ENCODE measurements at places on chromosomes 11 and 22.

DNA sequence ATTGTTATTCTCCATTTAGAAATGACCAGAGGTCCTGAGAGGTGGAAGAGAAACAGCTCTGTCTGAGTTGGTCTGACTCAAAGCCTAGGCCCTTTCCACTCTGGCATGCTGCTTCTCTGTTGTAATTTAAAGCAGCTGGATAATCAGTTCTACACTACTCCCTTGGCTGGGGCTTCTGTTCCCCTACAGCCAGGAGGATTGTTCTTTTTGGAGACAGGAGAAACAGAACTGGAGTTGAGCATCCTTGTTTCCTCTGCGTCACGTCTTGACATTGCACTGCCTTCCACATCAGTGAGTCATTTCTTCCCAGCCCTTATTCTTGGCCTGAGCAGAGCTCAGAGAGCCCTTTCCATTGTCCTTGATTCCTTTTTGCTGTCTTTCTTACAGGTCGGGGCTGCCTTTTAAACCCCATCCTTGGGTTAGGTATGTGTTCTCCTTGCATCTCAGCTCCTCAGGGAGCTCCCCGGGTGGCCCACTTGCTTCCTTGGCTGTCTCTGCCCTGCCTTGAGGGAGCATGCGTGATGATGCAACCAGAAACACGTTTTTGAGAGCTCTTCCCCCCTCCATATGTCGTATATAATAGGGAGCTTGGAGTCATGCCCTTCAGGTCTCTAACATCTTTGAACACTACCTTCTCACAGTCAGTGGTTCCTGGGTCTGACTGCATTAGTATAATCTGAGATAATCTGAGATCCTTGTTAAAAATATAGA is 35.7 kb downstream of the CYB5R2 start:
- DNase-seq, result no peak

DNA sequence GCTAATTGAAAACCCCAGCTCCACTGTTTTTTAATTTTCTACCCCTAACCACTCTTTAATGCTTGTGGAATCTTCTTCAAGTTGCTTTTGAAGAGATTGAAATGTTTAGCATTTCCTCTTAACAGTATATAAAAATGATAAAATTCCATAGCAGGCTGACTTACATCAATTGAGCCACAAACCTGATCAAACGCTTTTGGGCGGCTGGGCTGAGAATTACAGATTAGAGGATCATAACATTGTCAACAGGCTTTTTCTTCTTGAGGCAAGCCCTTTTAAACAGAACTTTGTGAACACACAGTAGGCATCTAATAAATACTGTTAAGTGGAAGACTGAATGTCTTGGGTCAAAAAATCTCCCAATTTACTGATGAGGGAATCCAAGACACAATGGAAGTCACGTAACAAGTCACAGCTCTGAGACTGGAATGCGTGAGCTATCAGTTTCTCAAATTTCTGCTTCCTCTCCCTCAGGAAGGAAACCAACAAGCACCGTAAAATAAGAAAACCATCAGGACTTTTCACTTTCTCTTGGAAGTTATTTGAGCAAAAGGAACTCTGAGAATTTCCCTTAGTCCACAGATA is 50.0 kb upstream of the CCDC89 start:
- no peak for DNase-seq

DNA sequence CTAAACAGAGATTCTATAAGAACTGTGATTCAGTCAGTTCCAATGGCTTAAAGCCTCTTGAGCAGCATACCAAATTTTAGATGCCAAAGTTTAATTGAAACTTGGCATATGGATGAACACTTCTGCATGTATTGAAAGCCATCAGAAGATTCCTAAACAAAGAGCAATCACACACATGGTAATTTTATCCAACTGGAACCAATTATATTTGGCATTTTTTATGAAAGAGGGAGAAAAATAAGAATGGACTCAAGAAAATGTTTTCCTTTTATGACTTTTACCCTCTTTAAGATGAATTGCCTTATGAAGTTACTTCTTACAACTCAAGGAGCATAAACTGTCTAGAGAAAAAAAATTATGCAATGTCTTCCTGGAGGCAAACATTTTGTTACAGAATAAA is 7.4 kb downstream of the TRPC6 start:
- DNase-seq, result no peak

GRCh38 chr22:27089264-27089663 is 431.9 kb downstream of the MIAT start:
- DNase-seq, result no peak

DNA sequence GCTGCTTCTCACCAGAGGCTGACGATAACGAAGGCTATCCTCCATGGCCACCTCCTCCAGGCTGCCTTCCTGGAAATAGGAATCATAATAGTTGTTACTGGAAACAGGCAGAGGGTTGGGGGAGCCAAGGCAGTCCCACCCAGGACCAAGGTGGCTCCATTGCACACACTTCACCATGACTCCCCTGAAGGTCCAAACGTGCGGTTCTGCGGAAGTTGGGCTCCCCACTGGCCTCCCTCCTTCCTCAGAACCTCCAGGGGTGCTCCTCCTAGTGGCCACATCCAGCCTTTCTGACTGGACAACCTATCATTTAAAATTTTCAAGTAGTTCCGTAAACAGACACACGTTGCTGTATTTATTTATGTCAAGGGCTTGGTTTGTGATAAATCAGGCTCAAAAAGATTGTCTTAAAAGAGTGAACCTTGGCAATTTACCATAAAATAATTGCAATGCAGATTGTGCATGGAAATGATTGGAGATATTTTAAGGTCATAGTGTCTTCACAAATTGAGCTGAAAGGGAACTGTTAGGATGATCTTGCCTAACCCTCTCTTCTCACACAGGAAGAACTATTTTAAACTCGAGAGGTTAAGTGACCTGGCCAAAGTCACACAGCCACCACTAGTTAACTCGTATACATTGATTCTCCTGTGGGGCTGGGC is 1.4 kb upstream of the TCN2 start:
- DNase-seq, result no peak

GRCh38 chr11:108221911-108222573 is 396 bp downstream of the NPAT start:
- DNase-seq, result no peak

DNA sequence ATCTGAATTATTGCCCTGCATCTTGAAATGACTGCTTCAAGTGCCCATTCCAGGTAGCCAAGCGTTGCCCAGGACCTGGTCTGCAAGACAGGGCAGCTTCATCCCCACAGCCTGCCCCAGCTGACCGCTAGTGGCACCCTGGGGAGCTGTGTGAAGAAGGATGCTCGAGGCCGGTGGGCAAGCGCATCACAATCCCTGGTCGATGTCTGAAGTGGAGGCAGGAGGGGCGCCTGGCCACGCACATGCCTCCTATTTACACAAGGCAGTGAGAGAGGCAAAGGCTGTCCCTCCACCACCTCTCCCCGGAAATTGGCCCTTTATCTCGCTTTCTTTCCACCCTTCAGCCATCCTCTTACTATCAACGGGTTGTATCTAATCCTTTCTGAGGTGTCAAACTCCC is 28.1 kb upstream of the PHF21A start:
- DNase-seq, result no peak

GRCh38 chr11:131859538-131860210 is 489.3 kb downstream of the NTM start:
- no peak for DNase-seq

GRCh38 chr22:44729391-44730021 is 22.9 kb upstream of the ARHGAP8 start:
- no peak for DNase-seq

- no peak for DNase-seq
Measured at GRCh38 chr11:1453611-1454034, 33.0 kb downstream of the MOB2 start.

- no peak for DNase-seq
Measured at GRCh38 chr22:38448945-38449745, 5.9 kb downstream of the KCNJ4 start.

GRCh38 chr11:69308936-69309615 is 15.1 kb downstream of the MYEOV start:
- no peak for DNase-seq

GRCh38 chr11:130099356-130099755 is 29.7 kb downstream of the APLP2 start:
- DNase-seq, result no peak

DNA sequence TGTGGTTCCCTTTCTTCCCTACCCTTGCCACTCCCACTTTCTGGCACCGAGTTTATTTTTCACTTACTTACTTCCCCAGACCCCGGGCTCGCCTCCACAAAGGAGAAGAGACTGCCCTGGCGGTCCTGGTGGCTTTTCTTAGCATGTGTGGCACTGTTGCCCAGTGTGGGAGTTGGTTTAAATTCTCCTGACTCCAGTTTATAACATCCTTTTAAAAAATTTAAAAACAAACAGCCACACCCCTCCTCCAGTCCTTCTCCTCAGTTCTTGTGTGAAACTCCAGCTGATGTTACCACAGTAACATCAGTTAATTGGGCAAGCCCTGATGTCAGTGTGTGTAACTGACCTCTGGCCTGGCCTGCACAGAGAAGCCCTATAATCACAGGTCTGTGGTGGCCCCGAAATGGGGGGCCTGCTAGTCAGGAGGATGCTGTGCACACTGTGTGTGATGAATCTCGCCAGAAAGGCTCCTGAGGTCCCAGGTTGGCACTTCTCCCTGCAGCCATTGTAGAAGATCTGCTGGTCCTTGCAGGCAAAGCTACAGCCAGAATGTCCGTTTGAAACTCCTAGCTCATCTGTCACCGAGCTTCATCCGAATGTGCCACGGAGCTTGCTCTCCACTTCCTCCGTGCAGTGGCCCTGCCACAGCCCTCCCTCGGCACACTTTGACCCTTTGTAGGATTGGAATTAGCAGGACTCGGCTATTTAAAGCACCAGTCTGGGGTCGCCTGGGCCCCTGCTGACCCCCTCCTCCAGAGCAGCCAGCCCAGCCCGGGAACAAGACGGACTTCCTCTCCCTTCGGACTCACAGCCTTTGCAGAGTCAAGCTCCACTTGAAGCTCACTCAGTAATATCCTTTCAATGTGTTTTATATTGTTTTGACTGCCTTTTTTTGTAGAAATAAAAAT is 7.6 kb downstream of the YDJC start:
- DNase-seq, result no peak

GRCh38 chr11:1193326-1194230 is 29.3 kb upstream of the MUC5B start:
- DNase-seq, result no peak

DNA sequence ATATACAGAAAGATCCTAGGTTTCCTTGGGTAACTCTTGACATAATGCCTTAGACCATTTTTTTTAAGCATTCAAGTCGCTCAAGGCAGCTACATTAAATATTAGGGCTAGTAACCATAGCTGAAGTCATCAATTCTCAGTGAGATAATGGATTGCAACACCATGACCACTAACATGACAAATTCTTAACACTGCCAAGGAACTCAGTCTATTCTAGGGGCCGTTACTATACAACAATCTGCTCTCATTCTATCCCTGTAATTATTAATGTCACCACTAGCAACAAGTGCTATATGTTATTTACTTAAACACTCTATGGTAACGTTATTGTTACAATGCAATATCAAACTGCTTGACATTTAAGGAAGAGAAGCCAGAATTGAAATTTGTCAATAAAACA is 3.2 kb upstream of the STK33 start:
- no peak for DNase-seq

DNA sequence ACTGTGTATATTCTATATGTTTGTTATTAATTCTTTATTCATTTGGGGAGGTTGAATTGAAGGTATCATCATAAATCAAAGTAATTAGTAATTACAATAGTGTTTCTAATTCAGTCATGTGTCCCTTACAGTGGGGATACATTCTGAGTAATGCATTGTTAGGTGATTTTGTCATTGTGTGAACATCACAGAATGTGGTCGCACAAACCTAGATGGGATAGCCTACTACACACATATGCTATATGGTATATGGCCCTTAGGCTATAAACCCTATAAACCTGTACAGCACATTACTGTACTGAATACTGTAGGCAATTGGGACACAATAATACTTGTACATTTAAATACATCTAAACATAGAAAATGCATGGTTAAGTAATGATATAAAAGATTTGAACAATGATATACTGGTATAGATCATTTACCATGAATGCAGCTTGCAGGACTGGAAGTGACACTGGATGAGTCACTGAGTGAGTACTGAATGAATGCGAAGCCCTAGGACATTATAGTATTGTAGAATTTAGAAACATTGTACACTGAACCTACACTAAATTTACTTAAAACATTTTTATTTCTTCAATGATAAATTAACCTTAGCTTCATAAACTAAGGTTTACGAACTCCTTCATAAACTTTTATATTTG is 936.2 kb upstream of the CHORDC1 start:
- no peak for DNase-seq

GRCh38 chr22:33757802-33758483 is 162.3 kb downstream of the LARGE1 start:
- no peak for DNase-seq

DNA sequence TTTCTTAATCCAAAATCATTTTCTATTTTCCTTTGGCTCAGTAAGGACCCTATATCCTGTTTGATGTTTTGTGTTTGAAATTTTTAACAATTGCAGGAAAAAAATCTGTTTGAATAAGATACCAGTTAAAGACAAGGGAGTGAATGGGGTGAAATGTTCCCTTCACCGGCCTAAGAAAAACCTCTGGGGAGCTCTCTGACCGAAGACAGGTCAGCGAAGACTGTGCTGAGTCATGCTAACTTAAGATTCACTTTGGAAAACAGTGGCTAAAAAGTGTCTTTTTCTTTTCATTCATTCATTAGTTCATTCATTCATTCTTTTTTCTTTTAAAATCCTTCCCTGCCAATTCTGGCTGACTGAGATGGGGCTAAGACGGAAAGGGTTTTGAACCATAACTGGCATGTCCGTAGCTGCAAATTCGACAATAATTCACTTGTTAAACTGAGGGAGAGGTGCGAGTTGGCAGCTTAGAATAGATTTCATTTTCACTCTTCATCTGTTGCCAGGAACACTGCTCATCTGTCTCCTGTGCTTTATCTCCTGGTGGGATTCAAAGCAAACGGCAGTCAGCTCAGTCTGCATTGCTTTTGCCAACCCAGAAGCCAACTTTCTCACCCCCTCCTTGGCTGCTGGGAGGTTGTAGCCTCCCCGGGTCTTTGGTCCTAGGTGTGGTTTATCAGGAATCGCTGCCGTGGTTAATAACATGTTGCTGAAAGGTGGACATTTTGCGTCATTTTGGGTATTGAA is 434.0 kb upstream of the LARGE1 start:
- DNase-seq, result no peak

DNA sequence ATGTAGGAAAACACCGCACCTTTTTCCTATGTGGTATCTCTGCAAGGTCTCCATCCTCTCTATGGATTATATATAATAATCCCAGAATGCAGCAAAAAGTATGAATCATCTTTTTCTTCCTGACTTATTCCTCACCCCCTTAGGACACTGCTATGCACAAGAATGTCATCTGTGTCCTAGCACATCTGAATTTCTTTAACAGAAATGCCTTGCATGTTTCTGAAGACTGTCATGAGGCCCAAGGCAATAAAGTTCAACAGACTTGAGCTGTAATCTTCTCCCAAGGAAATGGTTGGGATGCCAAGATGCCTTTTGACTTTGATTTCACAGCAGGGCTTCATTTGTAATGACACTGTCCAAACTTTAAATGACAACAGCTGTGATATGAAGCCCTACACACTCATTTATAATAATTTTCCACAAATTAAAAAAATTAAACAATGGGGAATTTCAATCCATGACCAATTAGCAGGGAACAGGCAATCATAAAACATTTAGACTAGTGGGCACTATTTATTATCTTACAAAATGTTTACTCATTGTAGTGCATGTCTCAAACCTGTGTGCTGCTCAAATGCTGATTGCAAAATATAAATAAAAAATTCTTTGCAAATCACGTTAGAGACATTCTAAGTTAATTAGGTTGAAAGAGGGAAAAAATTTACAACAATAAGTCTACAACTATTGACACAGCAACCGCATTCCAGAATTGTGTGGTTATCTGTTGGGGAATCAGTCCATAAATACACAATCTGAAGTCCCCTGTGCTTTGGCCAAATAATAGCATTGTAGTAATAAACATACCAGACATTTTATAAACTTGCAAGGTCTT is 242.3 kb downstream of the SWAP70 start:
- DNase-seq, result no peak
